Activated CD4-positive, alpha-beta T cell treated with anti-CD3 and anti-CD28 coated beads for 36 hours (primary cell): ENCODE measurements at places on chromosomes 16 and 17. TPM values are rescaled to one million over a fixed set of nuclear protein-coding genes. Genes with fewer than 3 reads are reported as not detected.

- no peaks in the 10 kb centered on the region for H3K27me3 ChIP-seq
- H3K27ac ChIP-seq, result peak overlapping the region; percentile 58
- peak overlapping the region; percentile 1 for H3K4me3 ChIP-seq
- DNase-seq, result no peak
Measured at GRCh38 chr17:29726715-29727252, 104.1 kb upstream of the CORO6 start.

- no peaks in the 10 kb centered on the region for H3K36me3 ChIP-seq
- peaks cover 11% of the 10 kb centered on the region for H3K4me1 ChIP-seq
- no peaks in the 10 kb centered on the region for H3K27me3 ChIP-seq
Measured at GRCh38 chr17:45138911-45139532, 3.5 kb downstream of the ACBD4 start.

GRCh38 chr17:52025236-52025635, 133.3 kb downstream of the CA10 start:
- DNase-seq, result no peak
- no peaks in the 10 kb centered on the region for H3K36me3 ChIP-seq
- H3K27me3 ChIP-seq, result peaks cover 6% of the 10 kb centered on the region
- H3K4me3 ChIP-seq, result no peak overlapping the region
- H3K4me1 ChIP-seq, result no peaks in the 10 kb centered on the region

GRCh38 chr16:27595475-27595874, 45.5 kb downstream of the KATNIP start:
- H3K27ac ChIP-seq, result no peak overlapping the region
- H3K4me3 ChIP-seq, result no peak overlapping the region
- peaks cover 5% of the 10 kb centered on the region for H3K36me3 ChIP-seq
- no peaks in the 10 kb centered on the region for H3K4me1 ChIP-seq
- DNase-seq, result no peak

- H3K36me3 ChIP-seq, result no peaks in the 10 kb centered on the region
- no peaks in the 10 kb centered on the region for H3K4me1 ChIP-seq
- H3K27ac ChIP-seq, result no peak overlapping the region
- no peak overlapping the region for H3K4me3 ChIP-seq
- no peaks in the 10 kb centered on the region for H3K27me3 ChIP-seq
Measured at GRCh38 chr17:45115871-45116270, 16.4 kb downstream of the PLCD3 start.

Gene KNOP1
- 29.5 TPM for total RNA-seq

Gene FOXO3B
- total RNA-seq, result 4.6 TPM

Gene CES4A
- 13.5 TPM for total RNA-seq
